ENCODE measurements at places on chromosomes 7 and 10. TPM values are rescaled to one million over a fixed set of nuclear protein-coding genes. Genes with fewer than 3 reads are reported as not detected.

The HOXA13 gene
- not detected for total RNA-seq

The LLCFC1 gene
- not detected for total RNA-seq

The GPR85 gene
- 13.6 TPM for total RNA-seq

The TLL2 gene
- 2.0 TPM for total RNA-seq

The IRF5 gene
- total RNA-seq, result 5.0 TPM

The TUBAL3 gene
- total RNA-seq, result 0.66 TPM

DNA sequence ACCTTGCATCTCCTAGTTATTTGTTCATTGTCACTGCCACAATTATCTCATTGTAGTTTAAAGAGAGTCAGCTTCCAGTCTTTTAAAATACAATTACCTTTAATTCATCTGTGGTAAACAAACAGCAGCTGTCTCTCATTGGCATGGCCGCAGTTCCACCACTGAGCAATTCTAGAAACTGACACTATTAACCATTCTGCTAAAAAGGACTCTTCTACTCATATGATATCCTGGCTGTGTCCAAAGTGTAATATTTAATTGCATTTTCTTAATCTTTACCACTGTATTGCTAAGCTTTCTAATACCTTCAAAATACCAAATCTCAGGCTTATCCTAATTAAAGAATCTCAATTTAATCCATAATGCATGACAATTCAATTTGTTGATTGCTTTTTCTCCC, 639.0 kb downstream of the AUTS2 start:
- no peak overlapping the region for H3K4me3 ChIP-seq
- DNase-seq, result no peak
- no peak overlapping the region for H3K27ac ChIP-seq
- no peaks in the 10 kb centered on the region for H3K27me3 ChIP-seq
- no peaks in the 10 kb centered on the region for H3K4me1 ChIP-seq

- H3K27me3 ChIP-seq, result no peaks in the 10 kb centered on the region
- DNase-seq, result no peak
- H3K27ac ChIP-seq, result no peak overlapping the region
- H3K4me3 ChIP-seq, result no peak overlapping the region
- peaks cover 14% of the 10 kb centered on the region for H3K4me1 ChIP-seq
These were observed 37.9 kb downstream of the ADAM12 start for GRCh38 chr10:126350216-126350992.

DNA sequence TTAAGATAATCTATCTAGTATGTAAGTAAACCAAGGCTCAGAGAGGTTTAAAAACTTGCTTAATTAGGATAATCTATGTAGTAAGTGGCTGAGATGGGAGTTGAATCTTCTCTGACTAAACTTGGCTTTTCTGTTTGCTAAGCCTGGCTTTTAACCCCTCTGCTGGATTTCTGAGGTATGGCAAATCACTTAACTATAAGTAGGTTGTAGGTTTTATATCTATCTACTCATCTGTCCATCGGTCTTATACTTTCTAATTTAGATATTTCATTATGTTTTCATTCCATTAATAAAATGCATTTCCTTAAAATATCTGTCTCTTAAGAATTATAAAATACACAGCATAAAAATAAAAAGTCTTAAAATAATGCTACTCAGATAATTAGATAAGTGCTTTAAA, 59.4 kb downstream of the ST7 start:
- H3K4me1 ChIP-seq, result no peaks in the 10 kb centered on the region
- H3K36me3 ChIP-seq, result no peaks in the 10 kb centered on the region
- H3K4me3 ChIP-seq, result no peak overlapping the region

DNA sequence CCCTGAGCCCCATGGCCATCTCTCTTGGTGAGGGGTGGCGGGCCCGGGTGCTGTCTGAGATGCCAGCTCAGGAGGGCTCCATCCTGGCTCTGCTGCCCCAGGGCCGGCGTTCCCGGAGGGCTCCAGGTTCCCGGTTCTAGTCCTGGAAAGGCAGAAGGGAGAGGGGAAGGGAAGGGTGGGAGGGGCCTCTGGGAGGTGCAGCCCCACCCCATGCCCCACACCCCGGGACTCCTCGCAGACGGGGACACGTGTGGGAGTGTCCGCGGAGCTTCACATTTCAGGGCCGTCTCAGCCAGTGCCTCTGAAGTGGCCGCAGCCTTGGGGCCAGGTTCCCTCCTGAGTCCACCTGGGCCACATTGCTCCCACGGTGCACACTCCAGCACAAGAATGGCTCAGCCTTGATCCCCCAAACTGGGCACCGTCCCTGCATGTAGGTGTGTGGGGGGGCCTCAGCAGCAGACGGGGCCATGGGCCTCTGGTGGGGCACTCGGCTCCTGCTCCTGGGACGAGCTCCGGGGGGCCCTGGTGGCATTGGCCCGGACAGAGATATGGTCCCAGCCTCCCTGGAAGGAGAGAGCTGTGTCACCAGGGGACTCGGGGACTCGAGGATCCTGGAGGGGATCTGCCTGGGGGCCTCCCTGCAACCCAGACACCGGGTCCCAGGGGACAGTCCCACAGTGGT, 5.8 kb downstream of the BHLHA15 start:
- DNase-seq, result no peak
- H3K4me3 ChIP-seq, result no peak overlapping the region
- H3K27ac ChIP-seq, result no peak overlapping the region
- peaks cover 69% of the 10 kb centered on the region for H3K36me3 ChIP-seq

DNA sequence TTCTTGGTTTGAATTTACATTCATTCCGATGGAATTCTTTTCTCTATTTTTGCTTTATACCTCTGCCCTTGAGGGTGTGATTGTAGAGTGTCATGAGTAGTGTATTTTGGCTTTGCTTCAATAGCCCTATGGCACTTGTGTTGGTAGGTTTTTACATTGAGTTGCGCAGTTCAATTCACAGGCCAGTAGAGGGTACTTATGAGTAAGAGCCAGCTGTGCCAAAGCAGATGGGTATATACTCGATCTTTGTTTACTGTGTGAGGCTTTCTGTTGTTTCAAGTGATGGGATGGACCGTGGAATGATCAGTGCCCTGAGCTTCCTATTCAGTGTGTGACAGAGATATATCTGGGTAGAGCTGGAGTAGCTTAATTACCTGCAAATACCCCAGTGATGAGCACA, 4.3 kb upstream of the AKR1C3 start:
- H3K27me3 ChIP-seq, result no peaks in the 10 kb centered on the region
- H3K4me3 ChIP-seq, result no peak overlapping the region
- no peak overlapping the region for H3K27ac ChIP-seq
- no peak for DNase-seq

DNA sequence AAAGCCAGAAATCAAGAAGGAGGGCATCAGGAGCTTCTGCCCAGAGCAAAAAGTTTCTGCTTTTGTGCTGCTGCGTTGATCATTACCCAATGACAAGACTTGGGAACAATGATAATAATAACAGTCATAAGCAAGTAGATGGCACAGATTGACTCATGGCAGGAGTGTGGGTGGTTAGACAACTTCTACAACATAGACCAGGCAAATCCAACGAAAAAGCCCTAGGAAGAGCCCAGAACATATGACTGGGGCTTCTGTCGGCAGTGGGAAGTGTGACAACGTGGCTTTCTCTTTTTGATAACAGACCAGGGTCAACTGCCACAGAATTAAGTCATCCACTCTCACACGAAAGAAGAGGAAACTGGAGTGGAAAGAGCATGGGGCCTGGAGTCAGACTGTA, 85.4 kb upstream of the TRIL start:
- peaks cover 3% of the 10 kb centered on the region for H3K4me1 ChIP-seq
- no peaks in the 10 kb centered on the region for H3K36me3 ChIP-seq
- no peaks in the 10 kb centered on the region for H3K27me3 ChIP-seq
- no peak overlapping the region for H3K27ac ChIP-seq

- no peak overlapping the region for H3K27ac ChIP-seq
- DNase-seq, result no peak
- no peaks in the 10 kb centered on the region for H3K36me3 ChIP-seq
- peaks cover 18% of the 10 kb centered on the region for H3K4me1 ChIP-seq
- H3K27me3 ChIP-seq, result no peaks in the 10 kb centered on the region
These were observed 601.4 kb upstream of the MGMT start for GRCh38 chr10:128865436-128866195.

DNA sequence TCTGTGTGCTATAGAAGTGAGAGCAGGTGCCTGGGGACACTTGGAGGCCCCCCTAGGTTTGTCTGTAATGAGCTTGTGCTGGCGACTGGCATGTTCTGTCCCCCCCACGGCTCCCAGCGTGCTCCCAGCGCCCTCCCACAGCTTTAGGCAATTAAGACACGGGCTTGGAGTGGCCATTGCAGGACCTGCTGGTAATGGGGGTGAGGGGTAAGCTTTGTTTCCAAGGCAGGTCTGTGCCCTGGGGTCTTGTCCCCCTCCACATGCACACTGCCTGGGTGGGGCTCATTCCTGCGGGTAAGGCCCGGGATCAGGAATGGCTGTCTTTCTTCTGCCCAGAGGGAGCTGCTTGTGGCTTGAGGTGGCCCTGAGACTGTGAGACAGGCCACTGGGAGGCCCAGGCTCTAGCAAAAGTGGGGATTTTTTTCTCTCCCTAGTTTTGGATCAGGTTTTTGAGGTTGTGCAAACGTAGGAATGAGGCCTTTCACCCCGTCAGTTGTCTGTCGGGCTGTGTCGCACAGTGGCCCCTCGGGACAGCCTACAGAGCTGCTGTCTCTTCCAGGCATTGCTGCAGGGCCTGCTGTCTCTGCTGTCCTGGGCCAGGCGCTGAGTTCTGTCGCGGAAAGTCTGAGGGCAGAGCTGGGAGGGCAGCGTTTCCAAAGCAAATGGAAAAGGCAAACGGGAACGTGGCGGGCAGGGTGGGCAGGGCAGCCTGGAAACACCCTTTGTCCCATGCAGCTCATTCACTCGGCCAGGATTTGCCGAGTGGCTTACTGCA, 107.4 kb downstream of the LHPP start:
- no peak overlapping the region for H3K27ac ChIP-seq
- H3K27me3 ChIP-seq, result no peaks in the 10 kb centered on the region
- no peak for DNase-seq
- no peak overlapping the region for H3K4me3 ChIP-seq
- peaks cover 16% of the 10 kb centered on the region for H3K36me3 ChIP-seq

GRCh38 chr10:80201608-80202141, 3.7 kb downstream of the ANXA11 start:
- no peak for DNase-seq
- peaks cover 8% of the 10 kb centered on the region for H3K27me3 ChIP-seq
- no peak overlapping the region for H3K27ac ChIP-seq
- no peak overlapping the region for H3K4me3 ChIP-seq

DNA sequence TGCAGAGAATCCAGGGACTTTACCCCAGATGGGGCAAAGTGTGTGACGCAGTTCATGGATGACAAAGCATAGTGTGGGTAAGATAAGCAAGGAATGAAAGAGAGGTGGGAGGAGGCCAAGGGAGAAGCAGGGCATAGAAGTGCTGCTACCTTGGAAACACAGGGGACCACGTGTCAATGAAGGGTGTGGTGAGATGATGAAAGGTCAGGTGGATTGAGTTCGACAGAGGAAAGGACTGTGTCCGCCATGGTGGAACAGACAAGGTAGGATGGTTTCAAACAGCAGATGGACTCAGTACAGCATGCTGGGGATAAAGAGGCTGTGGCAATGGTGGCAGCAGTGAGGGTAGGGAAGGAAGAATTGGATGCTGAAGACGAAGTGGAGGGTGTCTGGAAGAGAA, 32.7 kb downstream of the MEST start:
- H3K4me1 ChIP-seq, result no peaks in the 10 kb centered on the region
- no peak overlapping the region for H3K27ac ChIP-seq
- no peak overlapping the region for H3K4me3 ChIP-seq
- H3K36me3 ChIP-seq, result peaks cover 40% of the 10 kb centered on the region
- no peaks in the 10 kb centered on the region for H3K27me3 ChIP-seq
- no peak for DNase-seq

DNA sequence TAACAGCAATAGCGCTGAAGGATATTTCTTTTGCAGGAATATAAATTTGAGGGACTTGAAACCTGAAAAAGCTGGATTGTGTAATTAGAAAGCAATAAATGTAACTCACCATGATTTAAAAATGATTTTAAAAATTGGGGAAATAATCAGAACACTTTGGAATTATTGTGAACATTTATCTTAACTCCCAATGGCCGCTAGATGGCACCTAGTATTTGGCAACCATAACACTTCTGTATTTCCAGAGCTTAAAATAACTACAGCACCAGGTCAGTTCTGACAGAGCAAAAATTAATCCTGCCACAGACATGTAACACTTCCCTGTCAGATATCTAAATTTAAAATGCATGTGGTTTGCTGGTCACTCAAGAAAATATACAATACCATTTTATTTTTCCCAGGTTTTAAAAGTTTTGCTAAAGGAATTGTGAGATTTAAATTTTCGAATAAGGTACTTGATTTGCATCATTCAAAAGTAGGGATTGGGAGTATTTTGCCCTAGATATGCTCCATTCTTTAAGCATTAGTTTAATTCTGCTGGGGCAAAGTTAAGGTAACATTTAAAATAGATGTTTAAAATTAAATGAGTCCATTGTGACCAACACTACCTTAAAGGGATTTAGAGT, 144.5 kb downstream of the PPP1R3A start:
- H3K27me3 ChIP-seq, result no peaks in the 10 kb centered on the region
- no peak overlapping the region for H3K27ac ChIP-seq
- peak; percentile 85 for DNase-seq

GRCh38 chr7:139127648-139128047, 18.1 kb upstream of the ZC3HAV1 start:
- H3K36me3 ChIP-seq, result no peaks in the 10 kb centered on the region
- H3K4me3 ChIP-seq, result no peak overlapping the region
- no peaks in the 10 kb centered on the region for H3K4me1 ChIP-seq
- H3K27ac ChIP-seq, result no peak overlapping the region
- no peaks in the 10 kb centered on the region for H3K27me3 ChIP-seq

- no peaks in the 10 kb centered on the region for H3K36me3 ChIP-seq
- no peak for DNase-seq
- H3K27me3 ChIP-seq, result no peaks in the 10 kb centered on the region
- no peak overlapping the region for H3K4me3 ChIP-seq
- peaks cover 7% of the 10 kb centered on the region for H3K4me1 ChIP-seq
These were observed 63.3 kb downstream of the CTTNBP2 start for GRCh38 chr7:117809958-117810357.

GRCh38 chr7:110889335-110889734, 201.6 kb upstream of the LRRN3 start:
- H3K27ac ChIP-seq, result no peak overlapping the region
- no peaks in the 10 kb centered on the region for H3K36me3 ChIP-seq

Measured in spinal cord (tissue), 10 donors.